ENCODE measurements at places on chromosomes 2 and 18.

DNA sequence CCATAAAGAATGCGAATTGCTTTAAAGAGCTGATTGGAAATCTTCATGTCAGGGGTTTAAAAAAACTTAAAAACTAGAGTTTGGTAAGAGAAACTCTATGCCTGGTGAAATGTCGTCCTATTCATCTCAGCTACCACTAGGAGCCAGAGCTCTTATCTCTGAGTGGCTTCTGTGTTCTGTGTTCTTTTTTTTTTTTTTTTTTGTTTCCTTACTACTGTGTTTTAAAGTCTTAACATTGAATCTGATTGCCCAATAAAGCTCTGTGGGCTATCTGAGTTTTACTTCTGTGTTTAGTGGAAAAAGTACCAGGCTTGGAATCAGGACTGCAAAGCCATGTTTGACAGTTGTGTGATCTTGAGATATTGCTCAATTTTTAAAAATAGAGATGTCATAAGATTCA is 494.8 kb downstream of the RIT2 start:
- DNase-seq: no peak

DNA sequence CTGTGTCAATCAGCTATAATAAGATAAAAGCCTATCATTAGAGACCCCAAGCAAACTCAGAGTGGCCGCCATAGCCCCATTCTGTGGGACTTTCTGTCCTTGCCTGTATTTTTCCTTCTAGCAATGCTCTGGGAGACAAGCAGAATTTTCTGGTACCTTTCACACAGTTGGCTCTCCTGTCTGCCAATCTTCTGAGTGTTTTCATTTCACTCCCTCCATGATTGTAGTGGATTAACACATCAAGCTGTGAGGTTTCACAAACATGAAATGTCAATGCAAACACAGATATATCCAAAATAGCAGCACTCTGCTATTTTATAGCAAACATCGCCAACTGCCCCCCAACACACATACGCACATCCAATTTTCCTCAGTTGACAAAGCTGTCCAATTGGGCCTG is 64.9 kb downstream of the C1D start:
- peak; percentile 12 for DNase-seq

GRCh38 chr2:111030260-111030891 is 90.3 kb upstream of the BCL2L11 start:
- no peak for DNase-seq

- no peak for DNase-seq
These were observed 430.9 kb upstream of the HNRNPA3 start for GRCh38 chr2:176781570-176782217.

GRCh38 chr2:61878761-61879160 is 9.7 kb downstream of the CCT4 start:
- DNase-seq: no peak

DNA sequence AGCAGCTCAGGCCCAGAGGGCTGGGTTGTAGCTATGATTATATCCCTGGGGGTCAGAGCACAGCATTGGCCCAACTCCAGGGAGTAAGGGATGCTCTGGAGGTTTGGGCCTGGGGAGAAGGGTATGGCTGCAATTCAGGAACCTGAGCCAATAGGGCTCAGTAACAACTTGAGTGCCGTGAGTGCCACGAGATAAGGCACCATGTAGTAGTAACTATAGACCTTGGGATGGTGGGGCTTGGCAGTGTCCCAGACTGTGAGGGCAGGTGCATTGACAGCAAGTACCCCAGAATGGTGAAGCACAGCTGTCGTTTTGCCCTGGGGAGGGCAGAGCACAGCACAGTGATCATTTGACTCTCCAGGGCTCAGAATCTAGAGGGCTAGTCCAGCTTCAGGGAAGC is 45.1 kb upstream of the ZNF396 start:
- no peak for DNase-seq

- DNase-seq: no peak
These were observed 51.1 kb downstream of the RBKS start for GRCh38 chr2:27839022-27839618.

DNA sequence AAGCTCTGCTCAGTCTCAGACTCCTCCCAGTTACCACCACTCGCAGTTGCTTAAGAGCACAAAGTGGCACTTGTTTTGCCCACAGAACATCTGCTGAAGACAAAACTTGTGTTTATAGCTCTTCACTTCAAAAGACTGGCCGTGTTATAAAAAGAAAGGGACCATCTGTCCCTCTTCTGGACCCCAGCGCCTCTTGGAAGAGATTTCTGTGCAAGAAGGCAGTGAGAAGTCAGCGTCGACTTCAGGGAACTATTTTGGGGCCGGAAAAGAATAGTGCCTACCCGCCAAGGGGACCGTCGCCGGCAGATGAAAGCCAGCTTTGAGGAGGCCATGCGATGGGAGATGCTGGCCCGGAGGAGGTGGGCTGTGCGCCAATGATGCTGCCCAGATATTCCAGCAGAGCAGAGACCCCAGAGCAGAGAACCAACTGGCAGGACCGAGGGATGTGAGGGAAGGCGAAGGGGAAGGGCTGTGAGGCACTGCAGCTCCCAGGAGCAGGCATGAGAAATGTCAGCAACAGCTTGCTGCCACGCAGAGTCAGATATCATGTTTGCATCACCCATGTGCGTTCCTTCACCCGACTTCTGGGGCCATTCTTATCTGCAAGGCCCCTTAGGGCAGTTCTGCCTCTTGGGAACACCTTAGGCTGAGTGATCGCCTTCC is 270.9 kb downstream of the ATAD2B start:
- DNase-seq: no peak
